Regular cardiac myocyte (primary cell): ENCODE measurements at places on chromosomes 6 and 20. TPM values are rescaled to one million over a fixed set of nuclear protein-coding genes. Genes with fewer than 3 reads are reported as not detected.

HCK gene
- total RNA-seq: not detected in 2 replicates

GSTA2 gene
- not detected in 2 replicates for total RNA-seq

LST1 gene
- total RNA-seq: not detected in 2 replicates

OTOR gene
- total RNA-seq: not detected in 2 replicates

BPI gene
- total RNA-seq: 0.28 TPM in 1 of 2 replicates, not detected in the other

SNHG17 gene
- total RNA-seq: 8.2 and 11.3 TPM in 2 replicates

XRN2 gene
- total RNA-seq: 82.0 and 97.6 TPM in 2 replicates

TRIM10 gene
- total RNA-seq: under 0.01 TPM in 1 of 2 replicates, not detected in the other

ME1 gene
- 9.9 and 11.3 TPM in 2 replicates for total RNA-seq

CLVS2 gene
- total RNA-seq: not detected in 2 replicates

SPTLC3 gene
- total RNA-seq: 3.1 and 5.9 TPM in 2 replicates

WFDC5 gene
- not detected in 2 replicates for total RNA-seq

TMEM74B gene
- total RNA-seq: under 0.01 TPM in 1 of 2 replicates, not detected in the other

GSTA4 gene
- total RNA-seq: 25.1 and 46.5 TPM in 2 replicates

REM1 gene
- 0.19 and 0.28 TPM in 2 replicates for total RNA-seq

IRF4 gene
- total RNA-seq: 0.19 and 0.28 TPM in 2 replicates

RIPOR2 gene
- 0.19 and 1.1 TPM in 2 replicates for total RNA-seq

STX11 gene
- total RNA-seq: 2.3 and 3.1 TPM in 2 replicates

PKIB gene
- total RNA-seq: 1.2 and 4.8 TPM in 2 replicates

XKR7 gene
- under 0.01 TPM in 1 of 2 replicates, not detected in the other for total RNA-seq

C6orf163 gene
- 0.77 and 2.0 TPM in 2 replicates for total RNA-seq

ALDH8A1 gene
- 0.38 and 0.85 TPM in 2 replicates for total RNA-seq

DPPA5 gene
- total RNA-seq: not detected in 2 replicates

PTCRA gene
- total RNA-seq: 0.19 TPM in 1 of 2 replicates, not detected in the other

C20orf141 gene
- not detected in 2 replicates for total RNA-seq

SLC24A3 gene
- total RNA-seq: 0.77 and 1.4 TPM in 2 replicates

STMN3 gene
- total RNA-seq: 9.8 and 11.8 TPM in 2 replicates

FILIP1 gene
- total RNA-seq: 0.58 and 2.5 TPM in 2 replicates

BIRC7 gene
- total RNA-seq: under 0.01 and 0.28 TPM in 2 replicates

RSPO4 gene
- total RNA-seq: not detected in 2 replicates

PGC gene
- total RNA-seq: not detected in 2 replicates

MDFI gene
- 1.3 and 2.8 TPM in 2 replicates for total RNA-seq

RFX6 gene
- total RNA-seq: not detected in 2 replicates

ESR1 gene
- total RNA-seq: 0.77 and 1.1 TPM in 2 replicates

MYB gene
- total RNA-seq: 0.28 and 6.3 TPM in 2 replicates

INSM1 gene
- total RNA-seq: not detected in 2 replicates

SAMHD1 gene
- total RNA-seq: 22.8 and 23.1 TPM in 2 replicates

SLC22A3 gene
- total RNA-seq: 1.7 and 2.3 TPM in 2 replicates

SLC16A10 gene
- not detected in 2 replicates for total RNA-seq

SLC17A1 gene
- not detected in 2 replicates for total RNA-seq

C6orf15 gene
- total RNA-seq: not detected in 2 replicates

POU5F1 gene
- 0.38 and 3.4 TPM in 2 replicates for total RNA-seq

AKAP7 gene
- total RNA-seq: 8.6 and 23.7 TPM in 2 replicates

BCAS1 gene
- total RNA-seq: under 0.01 and 0.19 TPM in 2 replicates

PARD6B gene
- 0.96 and 1.7 TPM in 2 replicates for total RNA-seq

GTSF1L gene
- total RNA-seq: not detected in 2 replicates

TFAP2B gene
- under 0.01 TPM in 2 replicates for total RNA-seq

TULP1 gene
- not detected in 2 replicates for total RNA-seq

NXT1 gene
- total RNA-seq: 17.5 and 36.6 TPM in 2 replicates

TNXB gene
- total RNA-seq: 3.6 and 10.4 TPM in 2 replicates

POPDC3 gene
- 5.8 and 11.3 TPM in 2 replicates for total RNA-seq

KIF25 gene
- 0.38 and 2.0 TPM in 2 replicates for total RNA-seq
